ENCODE measurements at places on chromosomes 2 and 18. TPM values are rescaled to one million over a fixed set of nuclear protein-coding genes. Genes with fewer than 3 reads are reported as not detected.

DNA sequence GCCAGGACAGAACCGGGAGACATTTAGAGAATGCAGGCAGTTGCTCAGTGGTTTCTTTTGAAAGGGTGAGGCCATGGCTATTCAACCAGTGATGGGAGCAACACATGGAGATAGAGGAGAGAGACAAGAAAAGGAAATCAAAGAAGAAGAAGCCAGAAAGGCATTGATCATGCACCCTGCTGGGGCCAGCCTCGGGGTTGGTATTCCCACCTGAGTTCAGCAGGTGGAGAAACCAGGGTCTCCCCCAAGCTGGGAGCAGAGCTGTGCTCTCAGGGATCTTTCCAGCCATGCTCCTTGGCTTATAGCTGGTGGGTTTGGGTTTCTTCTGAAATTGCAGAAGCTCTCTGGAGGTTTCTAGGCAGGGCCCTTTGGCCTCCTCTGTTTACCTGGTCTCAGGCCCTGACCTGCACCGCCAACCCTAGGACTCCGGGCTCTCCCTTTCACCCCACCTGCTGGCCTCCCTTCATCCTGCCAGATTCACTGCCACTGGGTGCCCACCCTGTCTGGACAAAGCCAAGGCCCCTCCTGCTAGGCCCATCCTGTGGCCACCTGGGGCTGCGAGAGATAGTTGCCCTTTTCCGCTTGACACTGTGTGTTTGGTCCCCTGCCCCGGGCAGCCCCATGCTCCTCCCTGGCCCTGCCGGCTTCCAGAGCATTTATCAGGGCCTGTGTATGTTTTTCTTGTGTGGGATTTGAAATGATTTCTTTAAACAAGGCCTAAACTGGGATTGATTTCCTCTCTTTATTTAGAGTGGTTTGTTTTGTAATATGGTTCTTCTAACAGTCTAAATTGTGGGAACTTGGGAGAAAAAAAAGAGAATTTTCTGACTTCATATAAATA lies 126.7 kb downstream of the DDX1 start:
- DNase-seq: no peak

DNA sequence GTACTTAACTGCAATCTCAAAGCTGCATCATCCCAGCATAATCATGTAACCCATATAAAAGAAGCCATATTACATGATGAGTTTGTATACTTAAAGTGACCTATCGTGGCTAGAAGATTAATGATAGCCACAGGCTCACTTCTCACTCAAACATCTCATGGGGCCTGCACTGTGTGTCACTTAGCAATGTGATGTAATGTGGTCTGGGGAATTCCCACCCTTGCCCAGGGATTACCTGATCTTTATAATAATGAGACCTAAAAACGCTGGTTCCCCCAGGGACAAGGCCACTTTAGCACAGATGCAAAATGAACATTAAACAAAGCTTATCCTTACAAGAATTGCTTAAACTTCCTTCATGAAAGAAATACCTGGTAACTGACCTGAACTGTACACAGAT lies 427.1 kb upstream of the CNTNAP5 start:
- no peak for DNase-seq

DNA sequence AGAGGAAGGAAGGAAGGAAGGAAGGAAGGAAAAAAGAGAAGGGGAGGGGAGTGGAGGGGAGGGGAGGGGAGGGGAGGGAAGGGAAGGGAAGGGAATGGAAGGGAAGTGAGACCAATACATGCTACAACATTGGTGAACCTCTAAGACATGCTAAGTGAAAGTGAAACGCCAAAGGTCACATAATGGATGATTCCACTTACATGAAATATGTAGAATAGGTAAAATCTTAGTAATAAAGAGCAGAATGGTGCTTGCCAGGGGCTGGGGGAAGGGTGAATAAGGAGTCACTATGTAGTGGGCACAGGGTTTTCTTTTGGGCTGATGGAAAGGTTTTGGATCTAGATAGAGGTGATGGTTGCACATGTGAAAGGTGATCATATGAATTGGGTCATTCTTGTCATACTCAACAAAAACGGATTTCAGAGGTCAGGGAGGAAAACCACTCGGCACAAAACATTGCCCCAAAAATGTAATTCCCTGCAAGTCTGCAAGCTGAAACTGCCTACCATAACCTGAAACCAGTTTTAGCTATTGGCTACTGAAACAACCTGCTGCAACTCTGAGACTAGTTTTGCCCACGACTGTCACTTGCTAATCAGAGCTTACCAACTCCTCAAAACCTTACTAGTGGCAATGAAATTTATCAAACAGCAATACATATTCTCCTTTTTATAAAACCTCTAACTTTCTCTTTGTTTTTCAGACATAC lies 59.2 kb downstream of the CCDC141 start:
- no peak for DNase-seq

Gene FOXD4L1
- not detected for total RNA-seq

Gene PMAIP1
- 43.6 TPM for total RNA-seq
